ENCODE measurements at places on chromosomes 3 and 15.

GRCh38 chr15:88019656-88020055 lies 236.9 kb downstream of the NTRK3 start:
- H3K27me3 ChIP-seq = no peaks in the 10 kb centered on the region
- H3K27ac ChIP-seq = no peak overlapping the region
- no peaks in the 10 kb centered on the region for H3K36me3 ChIP-seq
- H3K4me3 ChIP-seq = no peak overlapping the region

DNA sequence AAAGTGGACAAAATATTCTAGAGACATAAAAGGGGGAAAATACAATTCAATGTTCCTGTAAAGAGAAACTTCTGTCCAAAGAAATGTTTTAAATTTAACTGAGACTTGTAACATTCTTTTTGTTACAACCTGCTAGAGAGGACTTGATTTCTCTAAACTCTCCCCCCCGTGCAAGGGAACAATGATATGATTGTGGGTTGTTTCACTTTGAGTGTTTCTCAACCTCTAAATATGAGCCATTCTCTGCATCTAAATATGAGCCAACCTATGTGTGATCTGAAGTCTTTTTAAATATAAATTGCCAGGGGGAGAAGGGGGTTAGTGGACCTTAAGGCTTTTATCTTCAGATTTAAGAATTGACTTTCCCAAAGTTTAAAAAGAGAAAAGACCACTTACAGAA lies 14.6 kb downstream of the ZNF860 start:
- H3K4me1 ChIP-seq = peaks cover 24% of the 10 kb centered on the region
- DNase-seq = no peak
- no peak overlapping the region for H3K4me3 ChIP-seq
- H3K36me3 ChIP-seq = peaks cover 4% of the 10 kb centered on the region
- H3K27me3 ChIP-seq = no peaks in the 10 kb centered on the region

- H3K27ac ChIP-seq = no peak overlapping the region
- H3K4me3 ChIP-seq = no peak overlapping the region
- H3K4me1 ChIP-seq = no peaks in the 10 kb centered on the region
- H3K27me3 ChIP-seq = peaks cover 18% of the 10 kb centered on the region
- H3K36me3 ChIP-seq = no peaks in the 10 kb centered on the region
These were observed 95.1 kb upstream of the TNFAIP8L3 start for GRCh38 chr15:51189669-51190385.

DNA sequence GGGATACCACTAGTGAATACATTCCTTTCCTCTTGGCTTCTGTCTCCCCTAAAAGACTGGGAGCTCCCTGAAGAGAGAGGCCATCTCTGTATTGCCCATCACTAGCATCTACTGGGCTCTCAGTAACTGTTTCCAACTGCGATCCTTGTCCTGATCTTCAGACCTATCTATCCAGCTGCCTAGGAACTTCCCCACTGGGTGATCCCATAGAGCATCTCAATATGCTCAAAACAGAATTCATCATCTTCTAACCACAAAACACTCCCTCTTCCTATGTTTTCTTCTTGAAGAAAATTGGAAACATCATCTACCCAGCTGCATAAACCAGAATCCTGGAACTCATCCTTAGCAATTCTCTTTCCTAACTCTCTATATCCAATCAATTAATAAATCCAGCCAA lies 54.6 kb downstream of the PLD1 start:
- H3K4me3 ChIP-seq = no peak overlapping the region
- no peak for DNase-seq
- H3K27me3 ChIP-seq = peaks cover 27% of the 10 kb centered on the region
- H3K36me3 ChIP-seq = no peaks in the 10 kb centered on the region
- no peak overlapping the region for H3K27ac ChIP-seq

DNA sequence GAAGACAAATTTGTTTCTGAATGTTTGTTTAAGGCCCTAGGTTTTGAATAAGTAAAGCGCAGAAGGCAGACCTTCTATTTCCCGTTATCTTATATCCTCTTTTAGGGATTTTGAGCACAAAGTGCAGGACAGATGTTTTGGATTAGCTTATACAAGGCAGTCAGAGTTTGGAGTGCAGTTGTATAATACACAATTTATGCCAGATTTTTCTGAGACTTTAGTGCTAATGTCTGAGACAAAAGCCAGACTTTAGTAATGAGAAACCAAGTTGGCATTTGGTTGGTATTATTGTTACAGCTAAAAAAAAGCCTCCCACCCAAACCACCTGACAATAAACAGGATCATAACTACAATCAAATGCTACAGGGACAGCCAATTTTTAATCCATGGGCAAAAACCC lies 309.9 kb upstream of the SATB1 start:
- no peak overlapping the region for H3K27ac ChIP-seq
- peaks cover 8% of the 10 kb centered on the region for H3K36me3 ChIP-seq
- no peak for DNase-seq
- peaks cover 47% of the 10 kb centered on the region for H3K4me1 ChIP-seq

DNA sequence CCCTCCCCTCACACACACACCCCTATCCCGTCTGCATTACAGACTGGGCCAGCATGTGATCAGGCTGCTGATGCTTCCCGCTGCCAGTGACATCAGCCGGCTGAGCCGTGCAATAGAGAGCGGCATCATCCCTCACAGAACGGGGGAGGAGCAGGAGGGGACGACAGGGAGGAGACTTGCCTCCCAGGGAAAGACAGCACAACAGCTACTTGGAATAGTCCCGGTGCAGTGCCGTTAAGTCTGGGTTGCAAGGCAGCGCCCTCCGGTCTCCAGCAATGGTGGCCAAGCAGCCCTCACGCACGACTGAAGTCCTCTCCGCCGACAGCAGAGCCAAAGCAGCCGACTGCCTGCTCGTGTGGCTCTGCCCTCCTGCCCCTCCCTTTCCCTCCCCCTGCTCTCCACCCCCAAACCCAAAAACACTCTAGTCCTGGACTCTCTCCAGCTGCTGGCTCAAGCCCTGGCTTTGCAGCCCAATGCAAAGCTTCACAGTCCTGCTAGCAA lies 31.5 kb upstream of the RPS17 start:
- peaks cover 37% of the 10 kb centered on the region for H3K27me3 ChIP-seq
- DNase-seq = no peak
- H3K27ac ChIP-seq = no peak overlapping the region
- no peaks in the 10 kb centered on the region for H3K4me1 ChIP-seq

- H3K27ac ChIP-seq = no peak overlapping the region
- H3K4me1 ChIP-seq = no peaks in the 10 kb centered on the region
- H3K36me3 ChIP-seq = no peaks in the 10 kb centered on the region
- H3K4me3 ChIP-seq = no peak overlapping the region
These were observed 65.4 kb upstream of the P2RY1 start for GRCh38 chr3:152769523-152769922.

DNA sequence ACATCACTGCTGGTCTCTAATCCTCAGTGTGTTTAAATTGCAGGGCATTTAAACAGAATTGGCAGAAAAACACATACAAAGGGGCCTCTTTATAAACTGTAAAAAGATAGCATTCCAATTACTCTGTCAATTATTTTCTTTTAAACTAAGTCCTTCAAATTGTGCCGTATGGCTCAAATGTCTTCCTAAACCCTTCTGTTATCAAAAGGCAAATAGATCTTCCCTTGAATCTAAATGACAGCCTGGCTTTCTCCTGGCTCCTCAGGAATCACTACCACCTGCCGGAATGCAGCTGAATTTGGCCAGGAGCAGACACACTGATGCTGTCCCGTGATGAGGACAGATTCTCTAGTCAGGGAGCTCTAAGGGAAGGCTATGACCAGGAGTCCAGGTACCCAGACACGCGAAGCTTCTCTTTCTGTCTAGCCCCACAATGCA lies 85.6 kb downstream of the IGF2BP2 start:
- peaks cover 3% of the 10 kb centered on the region for H3K27me3 ChIP-seq
- H3K4me3 ChIP-seq = no peak overlapping the region
- no peaks in the 10 kb centered on the region for H3K4me1 ChIP-seq
- no peaks in the 10 kb centered on the region for H3K36me3 ChIP-seq
- no peak overlapping the region for H3K27ac ChIP-seq

GRCh38 chr15:29342201-29342600 lies 72.6 kb upstream of the NSMCE3 start:
- H3K27me3 ChIP-seq = no peaks in the 10 kb centered on the region
- no peak overlapping the region for H3K27ac ChIP-seq
- H3K36me3 ChIP-seq = no peaks in the 10 kb centered on the region
- no peaks in the 10 kb centered on the region for H3K4me1 ChIP-seq
- no peak for DNase-seq

DNA sequence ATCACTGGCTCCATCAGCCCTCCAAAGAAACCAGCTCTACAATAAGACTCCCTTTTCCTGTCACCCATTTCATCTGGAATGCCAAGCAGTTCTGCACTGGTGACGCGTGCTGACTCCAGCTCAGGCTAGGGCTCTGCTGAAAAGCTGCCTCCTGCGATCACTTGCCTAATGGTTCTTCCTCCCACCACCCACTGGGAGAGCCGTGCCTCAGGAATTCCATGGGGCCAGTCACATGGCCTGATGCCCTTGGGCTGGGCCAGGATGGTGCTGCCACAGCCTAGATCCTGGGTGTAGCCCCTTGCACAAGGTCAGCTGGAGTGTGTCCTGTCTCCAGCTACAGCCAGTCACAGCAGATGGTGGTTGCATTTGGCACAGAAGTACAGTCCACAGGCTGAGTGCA lies 98.9 kb downstream of the DNAJB8 start:
- DNase-seq = no peak
- H3K4me3 ChIP-seq = no peak overlapping the region
- H3K27me3 ChIP-seq = no peaks in the 10 kb centered on the region
- no peaks in the 10 kb centered on the region for H3K4me1 ChIP-seq
- no peaks in the 10 kb centered on the region for H3K36me3 ChIP-seq

DNA sequence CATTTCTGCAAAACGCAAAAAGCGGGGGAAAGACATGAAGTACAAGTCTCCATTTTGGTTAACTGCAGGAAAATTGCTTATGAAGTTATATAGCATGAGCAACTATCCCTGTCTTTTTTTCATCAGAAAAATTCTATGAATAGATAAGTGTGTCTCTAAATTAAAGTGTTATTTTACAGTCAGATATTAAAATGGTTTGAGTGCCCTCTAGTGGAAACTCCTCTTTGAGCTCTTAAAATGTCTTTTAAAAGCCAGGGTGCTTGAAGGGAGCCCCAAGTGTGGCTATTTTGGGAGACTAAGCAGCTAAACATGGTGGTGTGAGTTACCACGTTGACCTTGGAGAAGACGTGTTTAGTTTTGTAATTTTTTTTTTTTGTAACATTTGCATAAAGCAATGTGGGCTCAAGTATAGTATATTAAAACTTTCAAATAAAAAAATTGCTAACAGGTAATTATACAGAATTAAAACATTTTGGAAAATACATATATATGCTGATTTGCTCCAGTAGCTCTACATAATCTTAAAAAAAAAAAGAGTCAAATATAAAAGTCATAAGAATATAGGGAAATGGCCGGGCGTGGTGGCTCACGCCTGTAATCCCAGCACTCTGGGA lies 77.2 kb downstream of the PPP2R3A start:
- DNase-seq = no peak
- peaks cover 8% of the 10 kb centered on the region for H3K27me3 ChIP-seq
- no peaks in the 10 kb centered on the region for H3K36me3 ChIP-seq
- no peaks in the 10 kb centered on the region for H3K4me1 ChIP-seq
- no peak overlapping the region for H3K4me3 ChIP-seq
- H3K27ac ChIP-seq = no peak overlapping the region

DNA sequence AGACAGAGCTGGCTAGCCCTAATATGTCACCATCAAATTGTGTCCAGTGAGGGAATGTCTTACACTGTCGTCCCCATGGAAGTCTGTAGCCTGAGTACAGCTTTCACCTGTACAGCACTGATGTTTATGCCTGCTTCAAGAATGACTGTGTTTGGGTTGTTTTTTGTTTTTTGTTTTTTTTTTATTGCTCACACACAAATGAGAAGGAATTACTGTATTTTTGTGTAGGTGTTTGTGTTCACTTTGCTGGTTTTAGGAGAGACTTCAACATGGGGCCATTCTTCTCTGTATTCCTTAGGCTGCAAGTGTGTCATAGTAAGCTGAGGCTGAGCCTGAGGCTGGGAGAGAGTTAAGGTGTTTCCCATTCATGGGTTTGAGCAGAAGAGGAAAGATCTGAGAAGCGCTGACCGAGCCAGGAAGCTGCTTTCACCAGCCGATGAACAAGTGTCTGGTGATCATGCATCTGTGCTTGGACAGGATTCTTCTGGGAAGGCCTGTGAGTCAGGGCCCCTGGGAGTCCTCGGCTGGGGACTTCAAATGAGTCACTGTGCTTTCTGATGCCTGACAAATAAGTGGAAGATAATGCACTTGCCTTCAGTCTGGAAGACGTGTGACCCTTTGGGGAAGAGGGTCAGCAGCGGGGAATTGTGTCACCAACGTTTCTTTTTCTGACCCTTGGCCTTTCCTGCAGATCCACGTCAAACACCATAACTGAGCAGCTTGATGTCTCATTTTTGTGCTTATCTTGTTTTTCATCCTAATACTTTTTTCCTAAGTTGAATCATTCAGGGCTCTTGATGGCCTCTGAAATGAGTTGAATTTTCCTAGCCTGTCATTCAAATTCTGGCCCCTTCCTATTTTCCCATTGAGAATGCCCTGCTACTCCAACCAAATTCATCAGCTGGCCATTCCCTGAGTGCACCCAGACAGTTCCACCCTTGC lies 36.7 kb upstream of the ZBTB38 start:
- no peaks in the 10 kb centered on the region for H3K36me3 ChIP-seq
- H3K27ac ChIP-seq = no peak overlapping the region
- H3K4me3 ChIP-seq = no peak overlapping the region
- peaks cover 5% of the 10 kb centered on the region for H3K4me1 ChIP-seq

DNA sequence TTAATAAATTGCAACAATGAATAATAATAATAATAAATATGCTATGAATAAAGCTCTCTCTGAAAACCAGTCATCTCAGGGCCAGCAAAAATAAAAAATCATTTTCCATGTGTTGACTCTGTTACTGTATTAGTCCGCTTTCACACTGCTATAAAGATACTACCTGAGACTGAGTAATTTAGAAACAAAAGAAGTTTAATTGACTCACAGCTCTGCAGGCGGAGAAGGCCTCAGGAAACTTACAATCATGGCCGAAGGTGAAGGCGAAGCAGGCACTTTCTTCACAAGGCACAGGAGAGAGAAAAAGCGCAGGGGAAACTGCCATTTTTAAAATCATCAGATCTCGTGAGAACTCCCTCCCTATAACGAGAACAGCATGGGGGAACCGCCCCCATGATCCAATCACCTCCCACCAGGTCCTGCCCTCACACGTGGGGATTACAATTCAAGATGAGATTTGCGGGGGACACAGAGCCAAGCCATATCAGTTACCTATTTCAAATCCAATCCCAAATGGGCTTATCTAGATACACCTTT lies 224.1 kb downstream of the IGSF11 start:
- no peaks in the 10 kb centered on the region for H3K4me1 ChIP-seq
- H3K27me3 ChIP-seq = no peaks in the 10 kb centered on the region
- H3K4me3 ChIP-seq = no peak overlapping the region
- H3K27ac ChIP-seq = no peak overlapping the region

GRCh38 chr15:69718436-69718835 lies 265.8 kb downstream of the RPLP1 start:
- no peak overlapping the region for H3K27ac ChIP-seq
- peaks cover 10% of the 10 kb centered on the region for H3K27me3 ChIP-seq
- no peak for DNase-seq
- H3K4me3 ChIP-seq = no peak overlapping the region
- H3K36me3 ChIP-seq = peaks cover 8% of the 10 kb centered on the region

Measured in T-helper 2 cell treated with Interferon-gamma antibody and Interleukin-4, amounts not matched to agents 5 μg/mL and 100 μg/mL, for 36 hours (primary cell).